ENCODE measurements at places on chromosomes 1 and 21.

- DNase-seq = no peak
Measured at GRCh38 chr1:212157252-212157651, 121.7 kb downstream of the DTL start.

DNA sequence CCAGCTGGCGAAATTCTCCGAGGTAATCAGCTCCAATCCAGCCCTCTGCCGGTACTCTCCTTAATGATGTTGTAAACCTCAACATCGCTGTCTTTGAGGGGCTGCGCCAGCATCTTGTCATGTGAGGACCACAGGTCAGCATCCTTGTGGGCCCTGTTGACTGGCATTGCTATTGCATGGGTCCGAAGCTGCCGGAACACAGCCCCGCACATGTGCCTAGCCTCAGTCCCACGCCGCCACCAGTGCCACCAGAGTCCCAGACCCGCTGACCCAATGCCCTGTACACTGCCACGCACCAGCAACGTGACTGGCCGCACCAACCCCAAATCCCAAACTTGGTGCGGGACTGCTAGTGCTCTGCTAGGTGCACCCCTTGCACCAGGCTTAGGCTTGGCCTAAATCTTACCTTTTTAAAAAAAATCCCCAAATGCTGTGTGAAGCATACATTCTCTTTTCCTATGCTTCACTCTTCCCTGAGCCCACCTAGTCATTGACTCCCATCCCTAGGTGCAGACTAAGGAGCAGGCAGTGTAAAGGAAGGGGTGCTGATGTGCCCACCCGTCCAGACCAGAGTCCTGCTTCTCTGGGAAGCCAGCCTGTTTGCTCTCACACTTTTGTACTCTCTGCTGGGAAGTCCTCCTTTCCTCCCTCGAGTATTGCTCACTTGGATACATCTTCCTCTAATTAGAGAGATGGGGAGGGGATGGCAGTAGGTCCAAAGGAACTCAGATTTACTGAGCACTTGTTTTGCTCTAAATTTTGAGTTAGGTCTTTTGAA, 81.9 kb upstream of the ARTN start:
- no peak for DNase-seq

GRCh38 chr1:39391691-39392679, 99.5 kb upstream of the BMP8A start:
- no peak for DNase-seq

- no peak for DNase-seq
Measured at GRCh38 chr1:40392221-40392620, 18.7 kb downstream of the SMAP2 start.

GRCh38 chr1:30788580-30789387, 31.2 kb upstream of the LAPTM5 start:
- no peak for DNase-seq

GRCh38 chr1:70063861-70064260, 141.5 kb downstream of the LRRC40 start:
- DNase-seq = no peak

DNA sequence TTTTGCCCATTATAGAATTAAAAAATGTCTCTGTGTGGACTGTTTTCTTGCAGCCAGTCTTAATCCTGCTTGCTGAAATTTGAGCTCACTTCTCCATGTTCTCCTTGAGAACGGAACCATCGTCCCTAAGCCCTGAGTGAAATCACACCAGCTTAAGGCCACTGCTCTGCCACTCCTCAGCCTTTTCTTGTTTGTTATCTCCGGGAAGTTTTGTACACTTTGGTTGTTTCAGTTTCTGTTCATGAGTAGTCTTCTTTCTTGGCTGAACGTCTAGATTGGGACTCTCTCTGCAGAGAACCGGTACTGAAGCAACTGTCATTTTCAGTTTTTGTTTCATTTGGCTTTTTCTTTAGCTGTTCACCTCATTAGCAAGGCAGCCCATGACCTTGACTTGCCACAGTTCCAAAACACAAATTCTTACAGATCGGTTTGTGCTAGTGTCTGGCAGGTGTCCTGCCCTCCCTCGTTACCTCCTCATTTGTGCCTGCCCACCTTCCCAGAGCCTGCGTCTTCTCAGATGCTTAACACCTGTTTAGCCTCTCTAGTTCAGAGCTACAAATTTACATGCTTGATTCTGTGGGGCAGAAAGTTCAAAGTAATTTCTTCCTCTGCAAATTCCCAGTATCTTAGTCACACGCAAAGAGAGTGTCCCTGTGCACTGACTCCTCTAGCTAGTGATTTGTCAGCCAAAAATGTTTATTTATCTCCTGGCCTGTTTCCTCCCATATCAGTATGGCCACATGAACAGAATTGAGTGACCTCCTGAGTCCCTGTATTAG, 12.4 kb downstream of the PSEN2 start:
- peak; percentile 64 for DNase-seq

DNA sequence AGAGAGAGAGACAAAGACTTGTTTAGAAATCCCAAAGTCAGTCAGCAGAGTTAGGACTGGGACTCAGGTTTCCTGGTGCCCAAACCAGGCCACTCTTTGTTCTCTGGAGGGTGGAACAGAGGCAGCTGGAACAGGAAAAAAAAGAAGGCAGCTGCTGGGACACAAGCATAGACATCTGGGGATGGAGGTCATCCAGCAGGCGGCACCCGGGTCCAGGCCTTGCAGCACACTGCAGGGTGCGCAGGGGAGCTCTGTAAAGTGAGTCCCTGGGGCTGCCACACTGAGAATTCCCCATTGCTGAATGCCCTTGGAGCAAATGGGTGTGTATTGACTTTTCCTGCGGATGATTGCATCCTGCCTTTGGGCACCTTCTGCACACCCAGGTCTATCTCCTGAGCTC, 222.9 kb upstream of the CSF3R start:
- no peak for DNase-seq

- no peak for DNase-seq
Measured at GRCh38 chr1:19861034-19861433, 21.2 kb upstream of the OTUD3 start.

GRCh38 chr1:189859385-189859977, 618.2 kb downstream of the BRINP3 start:
- DNase-seq = no peak

- no peak for DNase-seq
Measured at GRCh38 chr1:96095849-96096612, 625.6 kb upstream of the PTBP2 start.

DNA sequence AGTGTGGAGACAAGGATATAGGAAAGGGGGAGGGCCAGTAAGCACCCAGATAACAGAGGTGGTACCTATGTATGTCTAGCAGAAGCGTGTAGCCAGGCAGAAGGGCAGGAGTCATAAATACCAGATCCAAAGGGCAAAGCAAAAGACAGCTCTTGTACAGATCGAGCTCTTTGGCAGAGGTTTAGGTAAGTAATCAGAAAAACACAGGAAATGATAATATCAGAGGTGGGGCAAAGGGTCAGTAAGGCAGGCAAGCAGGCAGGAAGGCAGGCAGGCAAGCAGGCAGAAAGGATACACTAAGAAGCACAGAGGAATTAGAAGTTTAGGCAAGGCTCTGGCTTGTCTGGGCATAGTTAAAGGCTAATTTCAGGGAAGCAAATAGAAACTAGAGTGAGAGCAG, 22.7 kb upstream of the SLFNL1 start:
- no peak for DNase-seq

DNA sequence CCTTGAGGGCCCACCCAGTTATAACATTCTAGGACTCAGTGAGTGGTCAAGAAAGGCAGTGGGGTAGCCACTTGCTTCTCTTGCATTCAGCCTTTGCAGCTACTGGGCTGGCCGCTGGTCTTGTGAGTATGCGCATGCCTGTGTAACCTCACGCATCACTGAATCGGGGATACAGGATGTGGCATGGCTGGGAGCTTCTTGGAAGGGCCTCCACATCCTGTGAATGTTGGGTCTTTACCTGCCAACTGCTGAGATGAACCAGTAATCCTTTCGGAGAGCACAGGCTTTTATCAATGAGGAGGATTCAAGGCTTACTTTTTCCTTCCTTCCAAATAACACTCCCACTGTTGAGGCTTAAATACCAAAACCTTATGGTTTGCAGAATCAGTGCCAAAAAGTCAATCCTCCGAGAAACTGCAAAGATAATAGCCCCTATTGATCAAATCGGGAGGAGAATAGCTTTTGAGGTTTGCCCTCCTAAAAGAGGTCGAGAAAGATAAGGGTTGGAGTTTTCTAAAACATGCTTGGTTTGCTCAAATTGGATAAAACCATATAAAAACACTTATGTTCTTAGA, 198.9 kb upstream of the UBE2U start:
- no peak for DNase-seq

DNA sequence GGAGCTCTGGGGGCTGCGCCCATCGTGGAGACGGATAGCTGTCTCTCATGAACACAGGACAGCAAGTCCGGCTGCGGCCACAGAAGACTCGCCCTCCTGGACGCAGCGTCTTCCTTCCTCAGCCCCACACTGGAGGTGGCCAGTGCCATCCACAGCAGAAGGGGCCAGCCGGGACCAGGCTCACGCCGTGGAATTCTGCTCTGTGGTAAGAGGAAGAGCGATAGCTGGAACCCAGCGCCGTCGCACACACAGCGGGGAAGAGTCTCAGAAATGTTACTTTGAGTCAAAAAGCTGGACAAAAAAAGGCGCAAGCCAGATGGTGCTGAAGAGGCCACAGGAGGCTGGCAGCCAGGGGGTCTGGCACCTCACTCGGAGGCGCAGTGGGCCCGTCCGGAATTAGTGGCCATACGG, 113.9 kb upstream of the COL6A1 start:
- DNase-seq = no peak

DNA sequence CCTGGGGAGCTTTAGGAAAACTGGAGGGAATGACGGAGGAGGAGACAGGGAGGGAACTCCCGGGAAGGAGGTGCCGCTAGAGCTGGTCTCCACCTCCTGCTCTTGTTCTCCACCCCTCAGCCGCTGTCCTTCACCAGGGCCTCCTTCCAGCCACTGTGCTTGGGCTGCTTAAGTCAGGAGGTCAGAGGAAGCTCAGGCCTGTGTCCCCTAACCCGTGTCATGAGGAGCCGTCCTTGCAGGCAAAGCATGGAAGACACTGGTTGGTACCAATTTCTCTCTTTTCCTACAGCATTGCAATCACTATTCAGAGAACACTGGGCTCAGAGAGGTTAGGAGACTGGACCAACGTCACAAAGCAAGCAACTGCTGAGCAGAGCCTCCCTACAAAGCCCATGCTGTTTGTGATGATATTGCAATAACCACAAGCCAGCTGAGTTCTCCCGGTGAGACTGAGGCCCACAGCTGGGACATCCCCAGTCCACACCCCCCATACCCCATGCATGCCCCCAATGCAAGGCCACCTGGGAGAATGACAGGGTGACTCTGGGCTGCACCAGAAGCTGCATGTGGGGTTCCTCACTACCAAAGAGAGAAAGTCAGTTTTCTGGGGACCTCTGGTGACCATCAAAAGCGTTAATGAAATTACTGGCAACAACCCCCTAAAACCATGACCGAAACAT, 427.5 kb downstream of the NPHP4 start:
- DNase-seq = peak; percentile 29

- peak; percentile 69 for DNase-seq
Measured at GRCh38 chr1:207579436-207579799, 65.5 kb upstream of the CR1L start.

DNA sequence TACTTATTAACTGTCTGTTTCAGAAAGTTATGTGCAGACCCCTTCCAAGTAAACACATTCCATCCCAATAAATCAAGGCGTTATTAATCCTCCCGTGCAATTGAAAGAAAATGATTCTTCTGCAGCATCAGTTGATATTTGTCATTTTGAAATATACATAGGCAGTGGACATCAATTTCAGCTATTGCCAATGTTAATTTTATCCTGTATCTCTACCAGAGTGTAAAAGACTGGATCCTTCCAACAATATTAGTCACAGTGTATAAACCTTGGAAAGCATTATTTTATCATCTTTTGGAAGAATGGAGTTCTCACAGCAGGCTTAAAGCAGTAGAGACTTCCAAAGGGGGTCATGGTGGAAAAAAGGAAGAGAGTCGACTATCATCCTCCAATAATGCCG, 150.4 kb downstream of the CYYR1 start:
- DNase-seq = no peak

GRCh38 chr1:151246786-151247185, 7.7 kb upstream of the PSMD4 start:
- DNase-seq = no peak

GRCh38 chr1:58104960-58105359, 441.6 kb downstream of the OMA1 start:
- DNase-seq = no peak

DNA sequence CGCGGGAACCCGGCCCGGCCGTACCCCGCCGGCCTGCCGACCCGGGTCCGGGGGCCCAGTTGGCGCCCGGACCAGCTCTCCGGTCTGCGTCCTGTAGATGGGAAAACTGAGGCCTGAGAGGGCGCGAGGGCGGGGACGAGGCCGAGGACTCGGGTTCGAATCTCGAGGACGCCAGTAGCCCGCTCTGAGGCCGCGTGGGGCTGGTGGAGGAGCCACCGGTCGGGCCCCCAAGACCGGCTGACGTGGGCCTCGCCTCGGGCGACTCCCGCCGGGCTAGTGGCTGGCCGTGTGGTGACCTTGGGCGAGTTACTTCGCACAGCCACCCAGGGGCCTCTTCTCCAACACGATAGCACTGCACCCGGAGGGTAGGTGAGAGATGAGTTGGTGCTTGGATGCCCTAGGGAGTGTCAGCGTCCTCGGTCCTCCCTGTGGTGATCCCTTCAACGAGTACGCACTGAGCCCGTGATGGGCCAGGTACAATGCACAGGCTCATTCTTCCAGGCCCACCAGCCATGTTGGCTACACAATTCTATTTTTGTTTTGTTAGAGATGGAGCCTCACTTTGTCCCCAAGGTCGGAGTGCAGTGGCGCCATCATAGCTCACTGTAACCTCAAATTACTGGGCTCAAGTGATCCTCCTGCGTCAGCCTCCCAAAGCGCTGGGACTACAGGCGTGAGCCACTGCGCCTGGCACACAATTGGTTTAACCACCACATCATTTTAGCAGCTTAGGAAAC, 404 bp upstream of the SCMH1 start:
- peak; percentile 76 for DNase-seq

- no peak for DNase-seq
Measured at GRCh38 chr1:224524679-224525078, 90.1 kb upstream of the WDR26 start.

DNA sequence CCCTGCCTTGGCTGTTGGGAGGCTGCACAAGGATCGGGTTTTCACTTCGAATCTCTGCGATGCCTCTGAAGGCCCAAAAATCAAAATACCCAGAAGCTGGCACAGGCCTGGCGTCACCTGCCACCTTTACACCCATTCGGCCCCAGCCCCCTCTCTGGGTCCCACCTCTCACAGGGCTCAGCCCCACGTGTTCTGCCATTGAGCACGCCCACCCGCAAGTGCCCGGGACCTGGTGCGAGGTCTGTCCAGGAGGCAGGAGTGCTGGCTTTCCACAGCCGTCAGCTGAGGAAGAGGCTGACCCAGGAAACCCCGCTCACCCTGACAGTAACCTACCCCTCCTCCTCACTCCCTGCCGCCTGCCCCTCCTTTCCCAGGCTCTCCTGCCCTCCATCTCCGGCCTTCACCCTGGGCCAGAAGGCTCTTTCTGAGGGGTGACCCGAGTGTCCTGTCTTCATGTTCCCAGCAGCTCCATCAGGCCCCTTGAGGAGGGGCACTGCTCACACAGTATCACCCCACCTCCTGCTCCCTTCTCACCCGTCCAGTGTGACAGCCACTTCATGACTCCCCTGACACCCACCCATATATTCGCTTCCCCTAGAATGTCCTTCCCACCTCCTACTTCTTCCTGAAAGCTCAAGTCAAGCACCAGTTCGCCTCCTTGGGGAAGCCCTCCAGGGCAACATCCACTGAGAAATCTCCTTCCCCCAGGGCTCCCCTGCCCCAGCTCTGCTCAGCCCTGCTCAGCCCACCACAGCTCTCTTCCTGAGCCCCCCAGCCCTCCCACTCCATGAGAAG, 13.5 kb downstream of the RCC2 start:
- no peak for DNase-seq

GRCh38 chr1:218349348-218350034, 4.4 kb downstream of the TGFB2 start:
- no peak for DNase-seq

Data from stimulated activated effector memory CD8-positive, alpha-beta T cell treated with anti-CD3 and anti-CD28 coated beads, Interleukin-12 subunit alpha, Interleukin-12 subunit beta, amount 100 ng/mL, for 72 hours (primary cell).